ENCODE measurements at places on chromosomes 4 and X.
A peak's percentile ranks its signal among the peaks of the same experiment; 100 is the strongest.

- DNase-seq, result no peak
These were observed 103.2 kb downstream of the SRPX start for GRCh38 chrX:38117485-38117884.

- DNase-seq, result no peak
These were observed 2.1 kb upstream of the GC start for GRCh38 chr4:71785959-71786358.

GRCh38 chrX:106917830-106918500 lies 2.2 kb upstream of the CLDN2 start:
- no peak for DNase-seq

DNA sequence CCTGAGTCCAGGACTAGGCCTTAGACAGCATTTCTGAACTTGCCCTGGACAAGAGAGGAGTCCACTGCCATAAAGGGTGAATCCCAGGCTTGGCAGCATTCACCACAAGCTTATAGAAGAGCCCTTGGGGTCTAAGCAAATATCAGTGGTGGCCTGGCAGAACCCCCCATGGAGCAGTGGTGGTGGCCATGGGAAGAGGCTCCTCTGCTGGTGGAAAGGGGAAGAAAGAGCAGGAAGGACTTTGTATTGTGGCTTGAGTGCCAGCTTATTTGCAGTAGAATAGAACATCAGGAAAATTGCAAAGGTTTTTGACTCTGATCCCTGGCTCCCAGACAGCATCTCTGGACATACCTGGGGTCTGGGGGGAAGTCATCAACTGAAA lies 58.1 kb upstream of the STARD8 start:
- no peak for DNase-seq

DNA sequence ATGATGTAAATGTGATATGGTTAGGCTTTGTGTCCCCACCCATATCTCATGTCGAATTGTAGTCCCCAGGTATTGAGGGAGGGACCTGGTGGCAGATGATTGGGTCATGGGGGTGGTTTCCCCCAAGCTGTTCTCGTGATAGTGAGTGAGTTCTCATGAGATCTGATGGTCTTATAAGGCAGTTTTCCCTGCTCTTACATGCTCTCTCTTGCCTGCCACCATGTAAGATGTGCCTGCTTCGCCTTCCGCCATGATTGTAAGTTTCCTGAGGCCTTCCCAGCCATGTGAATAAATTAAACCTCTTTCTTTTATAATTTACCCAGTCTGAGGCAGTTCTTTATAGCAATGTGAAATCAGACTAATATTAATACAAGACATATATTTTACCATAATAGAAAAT lies 23.9 kb downstream of the BLOC1S4 start:
- DNase-seq, result no peak

DNA sequence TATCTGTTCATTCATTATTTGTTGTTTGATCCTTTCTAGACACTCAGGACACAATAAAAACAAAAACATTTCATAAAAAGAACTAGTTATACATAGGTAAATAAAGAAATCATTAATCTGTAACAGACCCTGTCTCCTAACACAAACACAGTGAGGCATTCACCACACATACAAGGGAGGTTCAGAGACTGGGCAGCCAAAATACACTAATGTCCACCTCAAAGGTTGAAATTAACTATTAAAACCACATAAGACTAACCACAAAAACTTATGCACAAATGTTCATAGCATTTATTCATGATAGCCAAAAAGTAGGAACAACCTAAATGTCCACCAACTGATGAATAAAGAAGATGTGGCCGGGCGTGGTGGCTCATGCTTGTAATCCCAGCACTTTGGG lies 7.8 kb downstream of the PAPSS1 start:
- DNase-seq, result no peak

DNA sequence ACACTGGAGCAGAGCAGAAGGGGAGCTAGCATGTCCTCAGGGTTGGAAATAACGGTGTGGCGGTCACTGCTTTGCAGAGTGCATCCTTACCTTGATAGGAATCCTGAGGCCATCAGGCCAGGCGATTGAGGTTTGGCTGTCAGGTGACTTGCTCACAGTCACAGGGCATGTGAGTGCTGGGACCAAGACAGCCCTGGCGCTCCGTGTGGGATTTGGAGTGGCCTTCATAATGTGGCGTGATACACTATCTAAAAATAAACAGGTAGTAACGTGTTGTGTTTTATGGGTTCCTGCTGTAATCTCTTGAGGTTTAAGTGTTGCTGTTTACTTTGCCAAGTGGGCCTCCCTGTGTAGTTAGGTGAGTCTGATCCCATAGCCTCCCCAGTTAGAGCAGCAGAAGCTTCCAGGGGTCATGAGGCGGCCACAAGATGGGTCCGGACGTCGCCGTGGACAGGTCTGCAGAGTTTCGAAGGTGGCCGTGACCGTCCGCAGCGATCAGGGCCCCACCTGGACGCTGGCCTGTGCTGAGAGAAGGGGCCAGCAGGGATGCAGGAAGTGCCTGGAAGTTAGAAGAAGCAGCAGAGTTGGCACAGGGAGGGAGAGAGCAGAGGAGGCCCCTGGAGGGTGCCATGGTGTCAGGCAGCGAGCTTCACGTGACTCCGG lies 27.7 kb downstream of the RGS12 start:
- no peak for DNase-seq

GRCh38 chr4:55545641-55546505 lies 836 bp downstream of the CLOCK start:
- peak; percentile 28 for DNase-seq

DNA sequence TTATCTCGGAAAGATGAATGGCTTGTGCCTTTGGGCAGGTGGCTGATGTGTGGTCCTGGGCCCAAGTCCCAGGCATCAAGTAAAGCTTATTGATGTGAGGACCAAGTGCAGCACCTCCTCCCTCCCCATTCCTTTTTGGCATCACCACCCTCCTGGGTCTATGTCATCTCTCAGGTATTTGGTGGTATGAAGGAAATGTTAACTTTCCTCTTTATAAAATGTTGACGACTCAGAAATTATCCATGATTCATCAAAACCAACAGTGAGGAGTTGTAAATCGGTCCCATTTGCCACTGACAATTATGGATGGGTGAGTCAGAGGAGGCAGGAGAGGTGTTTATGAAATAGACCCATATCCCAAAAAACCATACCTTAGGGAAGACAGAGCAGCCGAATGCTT lies 229.4 kb upstream of the GATB start:
- DNase-seq, result no peak

- no peak for DNase-seq
These were observed 81.9 kb upstream of the HPGD start for GRCh38 chr4:174604198-174604597.
